ENCODE measurements at places on chromosomes 2 and 18. TPM values are rescaled to one million over a fixed set of nuclear protein-coding genes. Genes with fewer than 3 reads are reported as not detected.

The PRKCE gene
- 43.3 TPM for total RNA-seq

The PAIP2B gene
- total RNA-seq = 0.34 TPM

The DLGAP1 gene
- total RNA-seq = not detected

The ALPG gene
- total RNA-seq = 0.03 TPM

The ANKRD62 gene
- not detected for total RNA-seq

The MCEE gene
- total RNA-seq = 6.2 TPM

The TTN gene
- not detected for total RNA-seq

The FTCDNL1 gene
- not detected for total RNA-seq

- no peak for DNase-seq
Observed at GRCh38 chr2:127588241-127588640, 52.8 kb downstream of the MYO7B start.

DNA sequence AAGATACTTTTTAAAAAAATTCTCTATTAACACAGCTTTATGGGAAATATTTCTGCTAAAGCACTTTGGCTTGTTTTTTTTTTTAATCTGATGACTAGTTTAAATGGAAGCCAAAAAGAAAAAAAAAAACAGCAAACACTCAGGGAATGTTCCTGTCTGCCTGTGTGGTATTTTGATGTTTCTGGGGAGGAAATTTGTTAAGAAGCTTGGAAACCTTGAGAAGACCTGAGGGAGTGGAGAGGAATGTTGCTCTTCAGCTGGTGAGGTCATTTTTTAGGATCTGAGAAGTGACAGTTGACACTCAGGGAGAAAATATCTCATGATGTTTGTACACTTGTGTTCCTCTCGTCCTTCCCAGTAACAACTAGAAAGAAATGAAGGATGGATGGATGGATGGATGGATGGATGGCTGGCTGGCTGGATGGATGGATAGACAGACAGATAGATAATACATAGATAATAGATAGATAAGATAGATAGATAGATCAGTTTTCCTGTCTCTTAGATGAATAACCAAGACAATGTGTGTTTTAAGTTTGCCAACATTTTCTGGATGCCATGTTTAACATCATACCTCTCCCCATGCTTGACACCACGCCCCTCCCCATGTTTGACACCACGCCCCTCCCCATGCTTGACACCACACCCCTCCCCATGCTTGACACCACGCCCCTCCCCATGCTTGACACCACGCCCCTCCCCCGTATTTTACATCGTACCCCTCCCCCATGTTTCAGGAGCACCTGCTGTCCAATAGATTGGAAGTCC is 84.8 kb downstream of the CTIF start:
- DNase-seq = peak; percentile 95

- no peak for DNase-seq
Observed at GRCh38 chr18:45657357-45658335, 42.4 kb downstream of the SLC14A2 start.

- no peak for DNase-seq
Observed at GRCh38 chr2:48173141-48173540, 266.8 kb upstream of the FBXO11 start.

DNA sequence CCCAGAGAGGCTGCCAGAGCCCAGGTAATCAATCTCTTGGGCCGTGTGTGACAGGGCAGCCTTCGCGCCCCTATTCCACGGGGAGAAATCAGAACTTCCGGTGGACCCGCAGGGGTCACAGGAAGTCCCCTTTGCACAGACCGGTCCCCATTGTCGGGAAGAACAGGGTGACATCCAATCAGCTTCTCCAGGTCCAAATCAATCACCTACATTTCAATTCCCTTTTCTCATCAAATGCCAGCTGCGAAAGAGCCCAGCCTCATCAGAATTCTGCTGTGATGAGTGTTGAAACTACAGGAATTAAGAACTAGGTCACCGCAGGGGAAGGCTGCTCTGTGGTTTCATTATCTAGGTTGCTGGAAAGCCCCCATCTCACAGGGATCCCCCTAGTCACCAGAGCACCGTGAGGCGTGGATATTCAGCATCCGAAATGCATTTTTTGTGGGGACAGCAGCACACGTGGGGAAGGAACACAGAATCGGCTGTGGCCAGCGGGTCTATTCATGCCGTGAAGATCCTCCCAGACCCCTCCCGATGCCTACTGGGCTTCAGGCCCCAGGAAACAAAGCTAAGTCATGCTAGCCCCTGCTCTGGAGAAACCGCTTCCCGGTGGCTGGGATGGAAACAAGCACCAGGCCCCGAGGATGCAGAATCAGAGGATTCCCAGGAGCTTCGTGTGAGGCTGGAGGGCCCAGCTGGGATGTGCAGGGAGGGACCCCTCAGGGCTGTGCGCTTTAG is 193.7 kb upstream of the ID2 start:
- DNase-seq = no peak

GRCh38 chr2:86225581-86225980 is 26.3 kb downstream of the MRPL35 start:
- no peak for DNase-seq

DNA sequence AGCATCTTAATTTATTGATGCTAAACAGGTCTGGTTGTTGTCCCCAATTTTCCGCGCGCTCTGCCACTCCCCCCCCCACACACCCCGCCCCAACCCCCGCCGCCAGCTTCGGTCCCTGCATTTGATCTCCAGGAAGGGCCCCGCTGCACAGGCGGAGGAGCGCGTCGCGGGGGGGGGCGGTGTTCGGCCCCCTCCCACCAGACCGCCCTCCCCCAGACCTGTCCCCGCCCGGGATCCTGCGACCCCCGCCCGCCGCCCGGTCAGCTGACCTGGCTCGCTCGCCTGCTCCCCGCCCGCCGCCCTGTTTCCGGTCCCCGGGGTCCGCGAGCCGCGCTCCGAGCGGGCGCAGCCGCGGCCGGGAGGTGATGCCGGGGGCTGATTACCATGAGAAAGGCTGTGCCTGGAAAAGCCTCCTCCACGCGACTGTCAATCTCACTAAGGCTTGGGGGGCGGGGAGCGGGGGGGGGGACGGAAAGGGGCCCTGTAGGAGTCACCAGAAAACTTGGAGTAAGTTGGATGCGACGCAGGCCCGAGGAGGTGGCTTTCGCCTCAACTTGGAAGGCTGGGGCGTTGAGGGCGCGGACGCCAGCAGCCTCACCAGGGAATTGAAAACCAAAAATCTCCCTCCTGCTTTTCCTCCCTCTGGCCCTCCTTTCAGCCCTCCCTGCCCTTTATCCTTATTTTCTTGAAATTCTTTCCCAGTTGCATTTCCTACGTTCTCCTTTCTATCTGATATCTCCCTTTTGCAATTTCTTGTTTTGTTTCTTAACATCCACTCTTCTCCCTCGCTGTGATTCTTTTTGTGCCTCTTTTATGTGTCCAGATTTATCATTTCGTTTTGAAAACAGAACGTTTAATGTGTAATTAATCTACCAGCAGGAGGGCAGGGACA is 4.4 kb upstream of the ZEB2 start:
- DNase-seq = no peak

GRCh38 chr2:185665251-185665814 is 73.3 kb upstream of the FSIP2 start:
- DNase-seq = no peak

GRCh38 chr18:43405097-43405496 is 127.8 kb upstream of the SYT4 start:
- DNase-seq = no peak

DNA sequence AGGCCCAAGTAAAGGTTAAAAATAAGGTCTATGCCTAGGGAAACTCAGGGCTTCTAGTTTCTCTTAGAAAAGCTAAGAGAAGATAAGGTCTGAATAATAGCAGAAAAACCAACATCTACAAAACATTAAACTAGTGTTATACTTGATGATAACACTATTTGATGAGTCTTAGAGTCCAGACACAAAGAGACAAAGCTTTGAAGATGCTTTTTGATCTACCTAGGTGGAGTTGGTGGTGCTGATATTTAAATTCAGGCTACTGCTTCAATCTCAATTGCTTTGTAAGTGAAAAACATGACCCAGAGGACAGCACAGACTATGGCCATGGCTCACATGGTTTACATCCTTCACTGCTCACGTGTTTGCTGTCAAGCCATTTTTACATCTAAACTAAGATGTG is 11.7 kb upstream of the MFF start:
- no peak for DNase-seq

- DNase-seq = no peak
Observed at GRCh38 chr2:47194410-47194809, 39.3 kb upstream of the STPG4 start.

DNA sequence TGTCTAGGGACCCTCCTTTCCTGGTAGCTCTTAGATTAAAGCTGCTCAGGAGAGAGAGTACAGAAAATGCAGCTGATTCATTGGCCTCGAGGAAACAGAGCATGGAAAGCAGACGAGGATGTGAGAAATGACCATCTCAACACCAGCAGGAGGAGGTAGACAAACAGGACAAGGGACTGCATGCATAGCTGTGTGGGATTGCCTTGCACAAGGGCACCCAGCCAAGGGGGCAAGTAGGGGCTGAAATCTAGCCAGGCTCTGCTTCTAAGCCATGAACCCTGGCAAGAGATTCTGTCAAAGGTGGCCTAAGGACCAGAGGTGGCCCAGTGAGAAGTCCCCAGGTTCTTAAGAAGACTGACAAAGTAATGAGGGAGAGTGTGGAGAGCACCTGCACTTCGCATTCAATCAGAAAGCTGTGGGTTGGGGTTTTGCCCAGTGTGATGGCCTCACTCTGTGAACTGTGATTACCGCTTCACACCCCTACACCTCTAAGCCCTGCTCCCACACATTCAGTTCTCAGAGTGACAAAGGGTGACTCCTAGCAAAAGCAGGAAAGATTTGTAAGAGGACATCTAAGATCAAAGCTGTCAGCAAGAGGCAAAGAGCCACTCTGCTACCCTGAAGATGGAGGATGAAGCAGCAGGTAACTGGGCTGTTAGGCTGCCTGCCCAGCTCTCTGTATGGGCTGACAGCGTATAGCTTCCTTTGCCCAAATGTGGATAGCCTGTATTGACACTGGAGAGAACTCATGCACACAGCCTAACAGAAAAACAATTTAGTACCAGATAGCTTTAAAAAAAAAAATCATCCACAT is 151.3 kb upstream of the PELI1 start:
- DNase-seq = no peak

GRCh38 chr2:50624506-50624905 is 407.4 kb downstream of the NRXN1 start:
- DNase-seq = no peak

DNA sequence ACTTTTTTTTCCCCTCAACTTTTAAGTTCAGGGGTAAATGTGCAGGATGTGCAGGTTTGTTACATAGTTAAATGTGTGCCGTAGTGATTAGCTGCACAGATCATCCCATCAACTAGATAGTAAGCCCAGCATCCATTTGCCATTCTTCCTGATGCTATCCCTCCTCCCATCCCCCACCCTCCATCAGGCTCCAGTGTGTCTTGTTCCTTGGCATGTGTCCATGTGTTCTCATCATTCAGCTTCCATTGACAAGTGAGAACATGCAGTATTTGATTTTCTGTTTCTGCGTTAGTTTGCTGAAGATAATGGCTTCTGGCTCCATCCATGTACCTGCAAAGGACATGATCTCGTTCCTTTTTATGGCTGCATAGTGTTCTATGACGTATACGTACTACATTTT is 47.2 kb upstream of the STON1 start:
- DNase-seq = no peak

- DNase-seq = no peak
Observed at GRCh38 chr2:139790807-139791752, 1010.9 kb upstream of the NXPH2 start.

DNA sequence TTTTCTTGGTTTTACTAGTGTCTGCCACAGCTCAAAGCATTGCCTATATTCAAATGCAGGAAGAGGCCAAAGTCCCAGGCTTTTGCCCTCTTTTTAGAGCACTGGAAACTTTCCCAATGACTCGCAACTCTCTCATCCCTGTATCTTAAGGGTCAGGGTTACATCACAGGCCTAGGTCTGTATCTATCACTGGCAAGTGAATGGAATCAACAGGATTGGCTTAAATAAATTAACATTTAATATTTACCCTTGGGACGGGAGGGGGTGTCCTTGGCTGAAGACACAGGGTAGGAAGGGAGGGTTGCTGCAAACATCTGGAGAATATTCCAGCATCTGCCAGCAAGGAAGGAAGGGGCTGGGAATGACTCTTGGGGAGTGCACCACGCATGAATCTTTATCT is 242.6 kb downstream of the SLC4A3 start:
- DNase-seq = no peak

DNA sequence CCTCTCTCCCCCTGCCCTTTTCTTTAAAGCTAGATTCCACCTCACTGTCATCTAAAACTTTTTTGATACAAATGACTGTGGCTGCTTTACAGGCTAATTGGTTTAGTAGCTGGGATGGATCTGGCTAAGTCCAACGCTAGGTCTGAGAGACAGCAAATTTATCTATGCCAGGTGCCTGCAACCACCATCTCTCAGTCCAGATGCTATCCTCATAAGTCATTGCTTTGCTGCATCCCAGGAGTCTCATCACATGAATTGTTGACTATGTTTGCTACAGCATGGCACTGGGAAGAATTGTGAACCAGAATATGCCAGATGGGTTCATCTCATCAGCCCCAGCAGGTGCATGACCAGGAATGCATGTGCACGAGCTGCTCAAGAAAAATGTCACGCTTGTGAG is 100.0 kb upstream of the PID1 start:
- no peak for DNase-seq

GRCh38 chr2:197435598-197436420 is 981 bp upstream of the SF3B1 start:
- DNase-seq = no peak

- no peak for DNase-seq
Observed at GRCh38 chr18:27707201-27707600, 469.7 kb downstream of the CDH2 start.

All from SJSA1 (cell line).